Esophagus muscularis mucosa (tissue), 4 donors: ENCODE measurements at places on chromosomes 13 and 19. TPM values are rescaled to one million over a fixed set of nuclear protein-coding genes. Genes with fewer than 3 reads are reported as not detected.

GRCh38 chr19:2201473-2202148 is 34.5 kb downstream of the PLEKHJ1 start:
- DNase-seq: no peak
- H3K4me3 ChIP-seq: no peak overlapping the region
- H3K4me1 ChIP-seq: no peaks in the 10 kb centered on the region
- H3K27ac ChIP-seq: no peak overlapping the region

STOML3 gene
- not detected for total RNA-seq

- peaks cover 9% of the 10 kb centered on the region for H3K36me3 ChIP-seq
- H3K27ac ChIP-seq: no peak within 1 kb of the TSS
- H3K4me3 ChIP-seq: no peak within 1 kb of the TSS
- no peak for DNase-seq
Observed at GRCh38 chr13:98176777-98177608, at the start of gene RNF113B. Gene RNF113B (minus strand): TSS chr13:98177269. CDS start chr13:98177236, 33 bp downstream.

- DNase-seq: no peak
- no peaks in the 10 kb centered on the region for H3K27me3 ChIP-seq
- H3K27ac ChIP-seq: no peak overlapping the region
- H3K4me3 ChIP-seq: no peak overlapping the region
- H3K4me1 ChIP-seq: no peaks in the 10 kb centered on the region
Observed at GRCh38 chr13:86681223-86681622, 882.0 kb upstream of the SLITRK6 start.

DNA sequence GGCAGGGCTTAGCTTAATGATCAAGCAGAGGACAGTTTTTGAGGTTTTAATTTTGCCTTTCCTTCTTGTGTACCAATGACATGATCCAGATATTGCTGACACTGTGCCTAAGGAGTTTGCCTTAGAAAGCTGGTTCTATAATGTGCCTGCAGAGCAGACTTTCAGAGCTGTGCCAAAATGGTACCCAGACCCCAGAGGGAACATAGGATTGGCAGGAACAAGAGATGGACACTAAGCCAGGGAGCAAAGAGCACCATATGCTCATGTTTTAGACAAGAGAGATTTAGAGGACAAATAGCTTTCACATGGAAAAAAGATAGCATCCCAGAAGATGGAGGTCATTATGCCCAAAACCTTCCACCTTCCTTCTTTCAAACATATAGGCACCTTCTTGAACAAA is 1241.5 kb upstream of the SPRY2 start:
- no peak overlapping the region for H3K27ac ChIP-seq
- no peak overlapping the region for H3K4me3 ChIP-seq
- H3K36me3 ChIP-seq: no peaks in the 10 kb centered on the region
- DNase-seq: no peak
- no peaks in the 10 kb centered on the region for H3K27me3 ChIP-seq

DNA sequence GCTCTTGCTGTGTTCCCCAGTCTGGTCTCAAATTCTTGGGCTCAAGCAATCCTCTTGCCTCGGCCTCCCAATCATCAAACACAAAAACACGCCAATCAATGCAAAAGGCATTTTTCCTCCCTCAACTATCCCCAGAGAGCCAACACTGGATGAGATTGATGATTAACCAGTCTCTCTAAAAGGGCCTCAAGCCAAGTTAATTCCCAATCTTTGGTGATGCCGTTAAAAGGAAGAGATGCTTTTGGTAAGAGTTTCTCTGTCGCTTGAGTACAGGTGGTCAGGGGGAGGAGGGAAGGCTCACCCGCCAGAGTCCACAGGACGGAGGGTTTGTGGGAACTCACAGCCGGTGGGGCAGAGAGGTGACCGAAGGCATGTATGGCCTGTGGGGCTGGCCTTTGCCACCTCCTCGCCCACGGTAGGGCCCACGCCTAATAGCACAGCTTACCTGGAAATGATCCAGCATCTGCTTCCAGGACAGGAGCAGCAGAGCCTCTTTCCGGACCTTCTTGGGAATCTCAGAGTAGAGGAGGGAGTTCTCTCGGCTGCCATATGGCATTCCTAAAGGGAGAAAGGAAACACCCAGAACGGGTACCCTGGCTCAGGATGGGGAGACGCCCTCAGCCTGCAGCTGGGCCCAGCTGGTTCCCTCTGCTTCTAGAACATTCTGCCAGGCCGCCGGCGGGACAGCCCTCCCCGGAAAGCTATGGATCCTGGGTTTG is 18.1 kb downstream of the DPP9 start:
- H3K36me3 ChIP-seq: peaks cover 69% of the 10 kb centered on the region
- no peak for DNase-seq
- H3K4me3 ChIP-seq: no peak overlapping the region
- peaks cover 40% of the 10 kb centered on the region for H3K4me1 ChIP-seq
- no peaks in the 10 kb centered on the region for H3K27me3 ChIP-seq

DNA sequence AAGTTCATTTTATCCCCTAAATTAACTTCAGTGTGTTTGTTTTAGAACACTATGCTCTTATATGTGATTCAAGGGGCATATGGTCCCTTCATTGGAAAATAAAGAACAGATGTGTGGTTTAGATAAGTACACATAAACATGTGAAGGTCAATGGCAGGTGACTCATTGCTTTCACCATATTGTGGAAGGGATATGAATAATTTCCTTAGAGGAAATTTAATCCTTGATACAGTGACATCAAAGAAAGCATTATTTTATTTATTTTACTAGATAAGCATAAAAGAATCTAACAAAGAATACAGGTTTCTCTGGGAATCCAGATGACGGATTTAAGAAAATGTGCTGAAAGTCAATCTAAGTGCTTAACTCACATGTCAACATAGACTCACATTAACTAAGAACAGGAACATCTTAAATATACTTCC is 373.5 kb downstream of the KCTD12 start:
- H3K27me3 ChIP-seq: no peaks in the 10 kb centered on the region
- no peak overlapping the region for H3K4me3 ChIP-seq
- no peak for DNase-seq
- H3K36me3 ChIP-seq: no peaks in the 10 kb centered on the region

IGSF23 gene
- total RNA-seq: not detected

ZNF490 gene
- 6.7 TPM for total RNA-seq

ZNF541 gene
- 0.19 TPM for total RNA-seq

- H3K4me1 ChIP-seq: peaks cover 8% of the 10 kb centered on the region
- no peak overlapping the region for H3K27ac ChIP-seq
- no peaks in the 10 kb centered on the region for H3K27me3 ChIP-seq
- H3K36me3 ChIP-seq: peaks cover 59% of the 10 kb centered on the region
- H3K4me3 ChIP-seq: no peak overlapping the region
Observed at GRCh38 chr13:27432611-27433210, 8.3 kb downstream of the GTF3A start.
